Prostate gland (tissue), 2 donors: ENCODE measurements at places on chromosomes 12 and 14.

- no peaks in the 10 kb centered on the region for H3K27me3 ChIP-seq
- DNase-seq = no peak
- H3K36me3 ChIP-seq = no peaks in the 10 kb centered on the region
- H3K4me1 ChIP-seq = no peaks in the 10 kb centered on the region
Observed at GRCh38 chr14:85366226-85366625, 163.7 kb upstream of the FLRT2 start.

DNA sequence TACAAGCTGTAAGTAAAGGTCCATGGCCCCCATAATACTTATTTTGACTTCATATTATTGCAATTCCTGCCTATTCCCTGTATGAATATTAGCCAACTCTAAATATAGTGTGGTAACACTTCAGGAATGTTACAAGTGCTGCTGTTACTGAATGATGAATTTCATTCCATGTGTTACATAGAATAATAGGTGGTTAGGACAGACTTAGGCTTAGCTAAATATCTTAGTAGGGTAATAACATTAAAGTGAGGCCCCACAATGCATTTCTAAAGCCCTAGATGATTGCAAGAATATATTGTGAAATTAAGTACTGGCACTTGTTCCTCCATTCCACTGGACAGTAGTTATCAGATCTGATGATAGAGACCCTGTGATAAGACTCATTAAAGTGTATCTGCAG, 182.7 kb downstream of the PCNX1 start:
- no peaks in the 10 kb centered on the region for H3K36me3 ChIP-seq
- no peak overlapping the region for H3K27ac ChIP-seq
- H3K4me3 ChIP-seq = no peak overlapping the region
- H3K27me3 ChIP-seq = no peaks in the 10 kb centered on the region
- no peaks in the 10 kb centered on the region for H3K4me1 ChIP-seq

DNA sequence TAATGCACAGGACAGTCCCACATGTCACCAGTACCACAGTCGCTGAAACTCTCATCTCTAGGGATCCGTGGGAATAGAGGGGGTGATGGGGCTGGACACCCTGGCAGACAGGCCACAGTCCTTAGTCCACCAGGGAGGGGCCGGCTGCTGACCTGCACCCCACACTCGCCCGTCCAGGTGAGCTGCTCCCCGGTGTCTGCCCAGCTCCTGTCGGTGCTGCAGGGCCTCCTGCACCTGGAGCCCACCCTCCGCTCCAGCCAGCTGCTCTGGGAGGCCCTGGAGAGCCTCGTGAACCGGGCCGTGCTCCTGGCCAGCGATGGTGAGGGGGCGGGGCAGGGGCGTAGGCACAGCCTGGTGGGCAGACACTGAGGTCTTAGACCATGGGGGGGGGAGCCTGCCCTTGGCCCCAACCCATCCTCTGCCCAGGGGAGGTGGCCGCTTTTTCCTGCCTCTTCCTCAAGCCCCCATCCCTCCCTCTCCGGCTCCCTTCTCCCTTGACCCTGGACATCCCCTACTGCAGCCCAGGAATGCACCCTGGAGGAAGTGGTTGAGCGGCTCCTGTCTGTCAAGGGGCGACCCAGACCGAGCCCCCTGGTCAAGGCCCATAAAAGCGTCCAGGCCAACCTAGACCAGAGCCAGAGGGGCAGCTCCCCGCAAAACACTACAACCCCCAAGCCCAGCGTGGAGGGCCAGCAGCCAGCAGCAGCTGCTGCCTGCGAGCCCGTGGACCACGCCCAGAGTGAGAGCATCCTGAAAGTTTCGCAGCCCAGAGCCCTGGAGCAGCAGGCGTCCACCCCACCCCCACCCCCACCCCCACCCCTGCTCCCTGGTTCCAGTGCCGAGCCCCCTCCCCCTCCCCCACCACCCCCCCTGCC, 17.1 kb upstream of the ADSS1 start:
- H3K27ac ChIP-seq = no peak overlapping the region
- H3K36me3 ChIP-seq = no peaks in the 10 kb centered on the region
- no peak for DNase-seq
- no peaks in the 10 kb centered on the region for H3K4me1 ChIP-seq
- no peak overlapping the region for H3K4me3 ChIP-seq
- no peaks in the 10 kb centered on the region for H3K27me3 ChIP-seq

DNA sequence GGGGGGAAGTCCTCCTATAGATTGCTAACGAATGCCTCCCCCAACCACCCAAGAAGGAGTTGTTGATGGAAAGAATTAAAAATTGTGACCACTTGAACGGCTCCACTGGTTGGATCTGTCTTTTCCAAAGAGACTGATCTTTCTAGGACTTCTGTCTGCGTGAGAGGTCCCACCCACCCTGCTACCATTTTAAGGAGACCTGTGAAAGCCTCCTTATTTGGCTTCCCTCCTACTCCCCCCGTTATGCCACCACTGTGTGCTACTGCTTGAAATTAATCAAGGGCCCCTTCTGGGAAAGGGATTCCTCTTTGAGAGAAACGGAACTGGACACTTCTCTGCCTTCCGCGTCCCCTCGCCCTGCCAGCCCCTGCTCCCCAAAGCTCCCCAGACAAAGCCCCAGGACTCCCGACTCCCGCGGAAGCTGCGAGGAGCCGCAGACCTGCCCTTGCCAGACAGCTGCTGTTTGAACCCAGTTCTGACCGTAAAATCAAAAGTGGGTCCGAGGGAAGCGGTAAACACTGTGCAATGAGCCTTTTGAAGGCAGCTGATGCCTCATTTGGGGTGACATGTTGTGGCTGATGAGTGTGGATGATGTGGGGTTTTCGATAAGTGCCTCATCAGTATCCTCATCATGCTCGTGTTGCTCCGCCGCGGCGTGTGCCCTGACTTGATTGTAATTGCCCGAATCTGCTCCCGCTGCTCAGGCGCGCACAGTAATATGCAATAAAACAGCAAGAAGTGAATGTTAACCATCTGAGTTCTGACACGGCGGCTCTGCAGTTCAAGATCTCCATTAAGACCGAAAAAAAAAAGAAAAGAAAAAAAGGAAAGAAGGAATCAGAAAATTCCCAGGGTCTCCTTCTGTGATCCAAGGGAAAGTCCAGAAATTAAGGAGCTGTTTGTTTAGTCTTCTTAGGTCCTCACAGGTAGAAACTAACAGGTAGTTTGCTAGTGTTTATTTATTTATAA, 48.2 kb downstream of the MBIP start:
- no peaks in the 10 kb centered on the region for H3K27me3 ChIP-seq
- no peak overlapping the region for H3K27ac ChIP-seq
- H3K4me3 ChIP-seq = no peak overlapping the region
- H3K4me1 ChIP-seq = no peaks in the 10 kb centered on the region
- no peak for DNase-seq

DNA sequence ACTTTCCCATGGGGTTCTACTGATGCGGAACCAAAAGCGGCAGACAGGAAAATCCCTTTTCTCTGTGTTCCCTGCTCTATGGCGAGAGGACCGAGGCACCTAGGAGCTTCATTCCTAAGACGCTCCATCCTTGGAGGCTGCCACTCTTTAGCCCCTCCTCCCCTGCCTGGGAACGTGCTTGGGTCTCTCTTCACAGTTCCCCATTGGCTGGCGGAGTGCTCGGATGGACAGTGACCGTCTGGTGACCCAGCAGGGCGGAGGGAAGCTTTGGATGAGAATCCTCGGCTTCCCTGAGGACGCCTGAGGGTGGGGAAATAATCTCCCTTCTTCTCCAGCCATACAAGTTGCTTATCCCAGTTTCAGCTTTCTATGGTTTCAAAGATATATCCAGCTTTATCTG, 37.3 kb downstream of the KCNA5 start:
- no peaks in the 10 kb centered on the region for H3K36me3 ChIP-seq
- no peak for DNase-seq
- no peaks in the 10 kb centered on the region for H3K27me3 ChIP-seq
- no peaks in the 10 kb centered on the region for H3K4me1 ChIP-seq
- no peak overlapping the region for H3K27ac ChIP-seq

DNA sequence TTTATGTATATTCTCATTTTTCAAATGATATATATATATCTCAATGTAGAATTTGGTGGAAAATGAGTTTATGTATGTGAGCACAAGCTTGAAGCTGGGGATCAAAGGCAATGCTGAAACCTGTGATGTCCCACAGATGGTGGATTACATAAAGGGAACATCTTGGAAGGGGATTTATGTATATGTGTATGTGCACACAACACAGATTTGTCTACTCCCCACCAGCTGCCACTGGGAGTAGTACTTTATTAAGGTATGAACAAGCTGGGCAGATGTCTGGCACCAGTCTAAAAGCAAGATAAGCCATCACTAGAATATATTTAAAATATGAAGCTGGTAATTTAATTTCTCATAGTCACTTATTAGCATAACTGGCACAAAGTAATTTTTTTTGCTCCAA, 895.6 kb downstream of the SLC6A15 start:
- no peaks in the 10 kb centered on the region for H3K27me3 ChIP-seq
- no peak overlapping the region for H3K4me3 ChIP-seq
- no peak for DNase-seq
- no peaks in the 10 kb centered on the region for H3K36me3 ChIP-seq

DNA sequence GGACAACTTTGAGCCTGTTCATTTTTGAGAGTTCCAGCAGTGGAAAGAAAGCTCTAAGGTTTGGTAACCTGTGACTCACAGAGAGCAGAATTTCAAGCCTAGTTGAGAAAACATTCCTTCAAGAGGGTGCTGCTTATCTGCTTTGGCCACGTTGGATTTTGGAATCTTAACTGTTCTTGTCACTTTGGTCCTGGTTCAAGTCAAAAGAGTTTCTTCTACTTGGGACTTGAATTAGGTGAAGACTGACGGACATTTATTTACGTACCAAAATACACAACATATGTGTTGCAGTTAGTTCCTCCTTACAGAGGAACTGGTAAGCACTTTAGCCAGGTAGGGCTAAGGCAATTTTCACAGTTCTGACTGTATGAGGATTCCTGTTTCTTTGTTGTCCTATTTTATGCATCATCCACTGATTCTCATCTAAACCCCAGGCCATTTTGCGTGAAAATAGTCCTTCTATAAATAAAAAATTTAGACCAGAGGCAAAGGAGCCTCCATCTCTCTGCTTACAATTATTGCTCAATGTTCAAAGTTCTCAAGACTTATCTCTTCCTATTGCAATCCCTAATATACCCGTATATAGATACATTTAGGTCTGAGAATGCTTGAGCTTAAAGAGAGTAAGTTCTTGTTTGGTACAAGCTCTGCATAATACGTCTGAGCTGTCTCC, 580.9 kb downstream of the DIO2 start:
- H3K4me3 ChIP-seq = no peak overlapping the region
- DNase-seq = no peak
- H3K36me3 ChIP-seq = no peaks in the 10 kb centered on the region
- H3K27ac ChIP-seq = no peak overlapping the region
- H3K27me3 ChIP-seq = no peaks in the 10 kb centered on the region

GRCh38 chr12:64819816-64820402, 4.5 kb upstream of the TBC1D30 start:
- no peak overlapping the region for H3K4me3 ChIP-seq
- no peaks in the 10 kb centered on the region for H3K36me3 ChIP-seq
- H3K4me1 ChIP-seq = peaks cover 2% of the 10 kb centered on the region
